ENCODE measurements at places on chromosomes 16 and 17.

DNA sequence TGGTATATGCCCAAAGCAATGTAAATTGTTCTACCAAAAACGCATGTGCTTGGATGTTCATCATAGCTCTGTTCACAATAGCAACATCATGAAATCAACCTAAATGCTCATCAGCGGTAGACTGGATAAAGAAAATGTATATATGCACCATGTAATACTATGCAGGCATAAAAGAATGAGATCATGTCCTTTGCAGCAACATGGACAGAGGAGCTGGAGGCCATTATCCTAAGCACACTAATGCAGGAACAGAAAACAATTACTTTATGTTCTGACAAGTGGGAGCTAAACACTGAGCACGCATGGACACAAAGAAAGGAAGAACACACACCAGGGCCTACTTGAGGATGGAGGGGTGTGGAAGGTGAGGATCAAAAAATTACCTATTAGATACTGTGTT lies 33.7 kb downstream of the TANC2 start:
- DNase-seq = no peak

GRCh38 chr17:16297367-16298139 lies 55.7 kb downstream of the CENPV start:
- DNase-seq = no peak

DNA sequence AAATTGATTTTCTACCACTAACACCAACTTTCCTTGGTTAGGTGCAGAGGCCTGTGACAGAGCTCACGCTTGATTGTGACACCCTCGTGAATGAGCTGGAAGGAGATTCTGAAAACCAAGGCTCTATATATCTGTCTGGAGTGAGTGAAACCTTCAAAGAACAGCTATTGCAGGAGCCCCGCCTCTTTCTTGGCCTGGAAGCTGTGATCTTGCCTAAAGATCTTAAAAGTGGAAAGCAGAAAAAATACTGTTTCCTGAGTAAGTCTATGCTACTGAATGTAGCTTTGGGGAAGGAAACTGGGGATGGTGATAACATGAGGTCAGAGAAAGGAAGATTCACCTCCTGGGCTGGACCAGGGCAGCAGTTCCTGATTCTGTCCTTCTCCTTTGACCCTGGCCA lies 38.3 kb downstream of the REXO5 start:
- no peak for DNase-seq

DNA sequence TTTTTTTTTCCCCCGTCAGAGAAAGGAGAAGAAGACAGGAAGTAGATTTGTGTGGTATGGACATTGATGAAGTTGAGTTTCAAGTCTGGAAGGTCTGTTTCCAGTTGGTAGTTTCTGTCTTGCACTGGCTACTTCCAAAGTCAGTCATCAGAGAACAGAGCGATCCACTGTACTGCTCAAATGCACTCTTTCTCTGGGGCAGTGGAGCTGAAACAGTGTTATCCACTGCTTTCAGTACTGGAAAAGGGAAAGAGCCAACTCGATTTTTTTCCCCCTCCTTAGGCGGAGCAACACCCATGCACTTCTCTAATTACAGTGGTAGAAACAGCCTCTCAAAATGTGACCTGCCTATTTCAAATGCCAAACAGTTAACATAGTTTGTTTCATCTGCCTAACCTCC lies 7.4 kb downstream of the PRKCA start:
- no peak for DNase-seq

DNA sequence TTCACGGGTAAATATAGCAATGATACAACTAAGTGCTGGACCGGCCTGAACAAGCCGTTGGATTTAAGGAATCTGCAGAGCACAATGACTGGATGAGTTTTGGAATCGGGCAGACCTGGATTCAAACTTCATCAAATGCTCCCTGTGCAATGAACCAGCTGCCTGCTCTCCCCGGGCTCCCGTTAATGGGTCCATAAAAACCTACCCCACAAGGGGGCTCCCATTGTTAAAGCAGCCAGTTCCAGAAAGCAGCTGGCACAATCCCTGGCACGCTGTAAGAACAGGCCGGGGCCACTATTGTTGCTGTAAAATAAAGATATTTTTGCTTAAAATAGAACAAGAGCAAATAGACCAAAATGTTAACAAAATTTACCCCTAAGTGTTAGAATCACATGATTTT lies 131.9 kb downstream of the C16orf95 start:
- no peak for DNase-seq

DNA sequence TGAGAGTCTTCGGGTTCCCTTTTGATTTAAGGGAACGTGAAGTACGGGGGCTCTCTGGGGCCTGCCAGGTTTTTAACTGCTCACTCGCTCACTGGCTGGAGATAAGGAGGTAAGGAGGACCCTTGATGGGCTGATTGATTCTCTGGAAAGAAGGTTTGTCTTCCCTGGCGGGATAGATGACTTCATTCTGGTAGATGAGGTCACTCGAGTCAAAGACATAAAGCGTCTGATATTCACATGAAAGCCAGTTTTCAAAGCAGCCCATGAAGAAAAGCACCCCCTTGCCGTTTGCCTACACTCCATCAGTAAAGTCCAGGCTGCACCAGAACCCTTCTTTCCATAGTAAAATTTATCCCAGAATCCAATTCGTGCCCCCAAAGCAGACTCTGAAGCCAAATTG lies 233.7 kb upstream of the IRX5 start:
- no peak for DNase-seq

- DNase-seq = no peak
These were observed 31.5 kb downstream of the HLF start for GRCh38 chr17:55296171-55296695.

- no peak for DNase-seq
These were observed 11.4 kb upstream of the APOH start for GRCh38 chr17:66240630-66241029.

- DNase-seq = no peak
These were observed 42.9 kb upstream of the KSR1 start for GRCh38 chr17:27413315-27413714.

GRCh38 chr17:48587276-48588073 lies 2.6 kb downstream of the HOXB3 start:
- no peak for DNase-seq

- DNase-seq = no peak
These were observed 9.4 kb downstream of the MPP3 start for GRCh38 chr17:43823350-43824084.

DNA sequence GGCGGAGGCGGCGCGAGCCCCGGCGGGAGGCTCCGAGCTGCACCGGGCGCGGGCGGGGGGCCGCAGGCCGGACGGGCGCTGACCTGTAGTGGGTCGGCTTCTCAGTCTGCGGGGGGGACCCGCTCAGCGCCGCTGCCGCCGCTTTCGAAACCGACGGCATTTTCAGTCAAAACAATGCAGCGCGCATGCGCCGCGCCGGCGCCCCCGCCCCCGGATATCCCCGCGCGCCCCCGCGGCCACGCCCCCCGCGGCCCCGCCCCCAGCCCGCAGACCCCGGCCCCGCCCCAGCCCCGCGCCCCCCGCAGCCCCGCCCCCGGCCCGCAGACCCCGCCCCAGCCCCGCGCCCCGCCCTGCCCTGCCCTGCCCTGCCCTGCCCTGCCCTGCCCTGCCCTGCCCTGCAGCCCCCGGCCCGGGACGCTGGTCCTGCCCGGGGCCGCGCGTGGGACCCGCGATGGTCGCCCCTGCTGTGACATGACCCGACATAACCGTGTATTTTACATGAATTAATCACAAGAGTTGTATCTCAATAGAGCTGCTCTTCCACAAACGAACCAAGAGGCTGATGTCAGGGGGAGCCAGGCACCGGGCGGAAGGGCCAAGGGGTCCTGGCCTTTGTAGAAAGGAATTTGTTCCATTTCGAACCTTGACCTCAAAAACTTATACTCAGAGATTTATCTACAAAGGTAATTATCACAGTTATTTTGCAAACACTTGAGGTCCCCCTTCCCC lies at the start of gene UNKL:
Gene UNKL, minus strand, starts transcription at position 173 of the 729 bp plus-strand sequence. Its CDS starts 13 bp downstream, at position 160.
- peak; percentile 20 for DNase-seq

GRCh38 chr17:73065376-73065775 lies 27.1 kb downstream of the SLC39A11 start:
- DNase-seq = no peak

DNA sequence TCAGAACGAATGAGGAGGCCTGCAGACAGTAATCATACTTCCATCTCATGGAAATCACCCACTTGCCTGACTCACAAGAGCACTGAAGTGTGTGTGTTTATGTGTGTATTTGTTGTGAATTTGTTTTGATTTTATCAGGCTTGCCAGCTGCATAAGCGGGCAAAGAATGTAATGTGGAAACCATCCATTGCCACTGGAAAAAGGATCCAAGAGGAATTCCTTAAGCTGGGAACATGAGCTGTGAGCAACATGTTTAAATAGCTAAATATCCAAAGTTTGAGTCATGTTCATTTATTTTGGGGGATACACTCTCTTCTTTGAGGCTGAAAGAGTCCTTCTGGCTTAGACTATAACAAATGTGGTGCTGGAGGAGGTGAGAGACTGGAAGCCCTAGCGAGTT lies 198.4 kb upstream of the TBX2 start:
- DNase-seq = no peak

GRCh38 chr17:39174920-39175694 lies 9.1 kb upstream of the ARL5C start:
- DNase-seq = no peak

DNA sequence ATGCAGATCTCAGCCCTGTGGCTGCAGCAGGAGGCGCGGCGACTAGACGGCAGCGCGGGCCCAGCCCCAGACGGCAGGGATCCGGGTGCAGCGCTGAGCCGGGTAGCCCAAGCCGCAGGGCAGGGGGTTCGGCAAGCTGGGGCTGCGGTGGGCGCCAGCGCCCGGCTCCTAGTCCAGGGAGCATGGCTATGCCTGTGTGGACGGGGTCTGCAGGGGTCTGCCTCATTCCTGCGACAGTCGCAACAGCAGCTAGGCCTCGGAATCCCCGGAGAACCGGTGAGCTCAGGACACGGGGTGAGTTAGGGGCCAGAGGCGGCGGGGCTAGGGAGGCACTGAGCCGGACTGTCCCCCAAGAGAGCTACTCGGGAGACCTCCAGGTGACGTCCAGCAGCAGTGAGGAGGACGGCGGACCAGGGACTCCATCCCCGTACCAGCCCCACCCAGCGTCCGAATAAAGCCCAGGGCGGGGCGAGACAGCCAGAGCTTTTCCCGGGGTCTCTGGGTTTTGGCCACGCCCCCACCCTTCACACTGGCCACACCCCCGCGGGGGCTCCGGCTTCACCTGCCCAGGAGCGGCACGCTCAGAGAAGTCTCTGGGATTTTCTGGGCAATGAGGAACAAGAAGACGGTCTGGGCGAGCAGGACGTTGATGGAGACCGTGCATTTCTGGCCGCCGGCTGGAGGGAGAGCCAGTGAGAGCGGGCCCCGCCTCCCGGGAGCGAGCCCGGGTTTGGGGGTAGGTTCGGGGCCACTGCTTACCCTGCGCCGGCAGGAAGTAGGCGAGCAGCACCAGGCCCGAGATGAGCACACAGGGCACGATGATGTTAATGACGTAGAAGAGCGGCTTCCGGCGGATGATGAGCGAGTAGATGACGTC lies 1.1 kb downstream of the C17orf107 start:
- no peak for DNase-seq

GRCh38 chr17:59513934-59514841 lies 51.2 kb upstream of the DHX40 start:
- DNase-seq = peak; percentile 19

DNA sequence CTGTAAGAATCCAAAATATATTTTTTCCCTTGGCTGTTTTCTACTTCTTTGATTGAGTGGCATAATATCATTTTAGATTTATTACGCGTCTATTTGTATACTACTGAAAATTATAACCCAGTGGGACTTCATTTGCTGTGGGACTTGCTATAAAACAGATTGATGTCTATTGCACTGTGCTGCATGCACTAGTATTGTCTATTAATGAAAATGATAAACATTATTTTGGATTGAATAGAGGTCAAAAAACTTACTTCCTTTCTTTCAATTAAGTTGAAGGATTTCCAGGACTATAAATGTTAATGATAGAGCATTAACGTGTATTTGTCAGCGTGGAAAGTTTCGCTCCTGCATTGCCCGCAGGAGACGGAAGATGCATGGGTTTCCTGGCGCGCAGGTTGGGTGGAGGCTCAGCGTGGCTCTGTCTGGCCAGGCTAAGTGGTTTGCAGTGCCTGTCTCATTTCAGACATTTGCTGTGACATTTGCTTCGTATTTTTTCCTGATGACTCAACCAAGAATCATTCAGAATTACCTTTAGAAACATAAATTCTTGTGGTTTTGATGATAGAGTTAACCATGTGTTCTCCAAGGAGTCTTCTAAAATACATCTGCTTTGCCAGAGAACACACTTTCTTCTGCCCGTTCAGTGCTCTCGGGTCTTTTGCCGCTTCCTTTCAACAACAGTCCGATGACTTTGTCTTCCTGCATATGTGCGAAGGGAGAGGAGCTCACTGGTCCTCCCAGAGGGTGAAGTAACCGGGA lies 216.7 kb downstream of the RPTOR start:
- no peak for DNase-seq

DNA sequence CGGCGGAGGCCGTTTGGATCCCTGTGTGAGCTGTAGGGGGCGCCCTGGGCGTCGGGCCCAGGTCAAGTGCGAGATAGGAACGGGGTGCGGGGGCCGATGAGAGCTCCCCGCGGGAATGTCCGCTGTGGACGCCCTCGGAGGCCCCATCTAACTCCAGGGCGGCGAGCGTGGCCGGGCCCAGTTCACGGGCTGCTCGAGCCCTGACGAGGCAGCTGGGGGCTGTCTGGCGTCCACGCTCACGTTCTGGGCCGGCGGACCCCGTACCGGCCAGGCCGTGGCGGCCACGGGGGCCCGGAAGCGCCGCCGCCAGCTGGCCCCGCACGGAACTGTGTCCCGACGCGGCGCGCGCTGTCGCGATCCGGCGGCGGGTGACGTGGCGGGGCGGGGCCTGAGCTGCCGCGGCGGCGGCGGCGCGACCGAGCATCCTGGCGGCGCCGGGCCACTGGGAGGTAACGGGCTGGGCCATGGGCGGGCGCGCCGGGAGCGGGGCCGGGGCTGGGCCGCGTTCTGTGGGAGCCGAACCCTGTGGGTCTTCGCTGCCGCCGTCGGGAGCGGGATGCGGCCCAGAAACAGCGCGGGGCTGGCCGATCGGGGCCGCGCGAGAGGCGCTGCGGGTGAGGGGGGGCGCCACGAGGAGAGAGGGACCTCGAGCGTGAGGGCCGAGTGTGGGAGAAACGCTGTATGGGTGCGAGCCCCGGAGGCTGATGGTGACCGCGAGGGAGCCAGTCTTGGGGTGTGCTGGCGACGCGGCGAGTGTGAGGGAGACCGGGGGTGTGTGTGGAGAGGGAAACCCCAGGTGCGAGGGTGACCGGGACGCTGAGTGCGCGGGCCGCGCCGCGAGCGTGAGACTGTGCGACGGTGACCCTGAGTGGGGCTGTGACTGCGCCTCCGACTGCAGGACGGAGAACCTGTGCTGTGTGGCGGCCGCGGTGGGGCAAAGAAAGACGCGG lies at the start of gene SLC7A6:
Gene SLC7A6, plus strand, starts transcription at position 399 of the 950 bp plus-strand sequence. CDS start 10,201 bp downstream, outside the sequence.
- peak; percentile 53 for DNase-seq

DNA sequence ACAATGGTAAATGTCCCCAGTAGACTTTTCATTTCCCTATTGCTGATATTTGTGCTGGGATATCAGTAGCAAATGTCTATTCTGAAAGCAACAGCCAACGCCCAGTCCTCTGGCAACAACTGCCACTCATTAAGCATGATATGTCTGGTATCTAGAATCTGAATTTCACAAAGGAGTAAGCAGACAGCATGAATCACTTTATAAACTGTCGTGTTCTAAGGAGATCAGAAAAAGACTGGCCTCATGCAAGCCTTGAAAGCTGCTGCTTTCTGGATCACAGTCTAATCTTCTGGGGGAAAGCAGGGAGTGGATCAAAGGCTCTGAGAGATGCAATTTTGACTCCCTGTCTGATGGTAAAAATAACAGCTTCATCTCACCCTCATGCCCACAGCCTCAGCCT lies 153.1 kb upstream of the NOG start:
- DNase-seq = no peak
